Lung (tissue), 17 donors: ENCODE measurements at places on chromosomes 7 and 10. TPM values are rescaled to one million over a fixed set of nuclear protein-coding genes. Genes with fewer than 3 reads are reported as not detected.

DNA sequence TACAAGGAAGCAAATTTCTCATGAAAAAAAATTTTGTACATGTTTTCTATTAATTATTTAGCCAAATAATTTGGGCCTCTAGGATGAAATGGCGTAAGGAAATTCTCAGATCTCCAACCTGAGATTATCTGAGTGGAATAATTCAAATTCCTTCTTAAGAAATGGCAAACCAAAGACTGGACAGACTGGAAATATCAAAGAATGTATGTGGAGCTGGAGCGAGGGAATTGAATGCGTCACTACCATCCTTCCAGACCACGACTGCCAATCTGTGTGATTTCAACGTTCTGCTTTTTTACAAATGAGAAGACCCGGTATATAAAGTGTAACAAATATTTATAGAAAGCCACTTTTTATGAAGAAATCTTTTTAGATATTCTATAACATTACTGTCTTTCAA is 12.4 kb upstream of the BLNK start:
- peak; percentile 26 for DNase-seq

DNA sequence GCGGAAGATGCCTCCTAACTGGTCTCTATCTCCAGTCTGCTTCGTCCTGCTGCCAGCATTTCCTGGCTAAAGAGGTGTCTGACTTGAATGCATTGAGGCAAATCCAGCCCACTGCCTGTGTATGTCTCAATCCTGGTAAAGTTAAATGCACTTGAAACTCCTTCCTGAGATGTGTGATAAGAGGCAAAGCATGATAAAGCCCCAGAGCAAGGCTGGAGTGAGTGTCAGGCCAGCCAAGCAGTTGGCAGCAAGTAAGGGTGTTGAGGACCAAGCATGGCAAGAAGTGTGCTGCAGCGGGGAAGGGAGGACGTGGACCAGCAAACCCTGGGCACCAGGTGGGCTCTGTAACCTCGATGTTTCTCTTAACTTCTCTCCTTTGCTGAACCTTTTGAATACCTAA is 29.1 kb downstream of the LRRC18 start:
- no peak for DNase-seq

DNA sequence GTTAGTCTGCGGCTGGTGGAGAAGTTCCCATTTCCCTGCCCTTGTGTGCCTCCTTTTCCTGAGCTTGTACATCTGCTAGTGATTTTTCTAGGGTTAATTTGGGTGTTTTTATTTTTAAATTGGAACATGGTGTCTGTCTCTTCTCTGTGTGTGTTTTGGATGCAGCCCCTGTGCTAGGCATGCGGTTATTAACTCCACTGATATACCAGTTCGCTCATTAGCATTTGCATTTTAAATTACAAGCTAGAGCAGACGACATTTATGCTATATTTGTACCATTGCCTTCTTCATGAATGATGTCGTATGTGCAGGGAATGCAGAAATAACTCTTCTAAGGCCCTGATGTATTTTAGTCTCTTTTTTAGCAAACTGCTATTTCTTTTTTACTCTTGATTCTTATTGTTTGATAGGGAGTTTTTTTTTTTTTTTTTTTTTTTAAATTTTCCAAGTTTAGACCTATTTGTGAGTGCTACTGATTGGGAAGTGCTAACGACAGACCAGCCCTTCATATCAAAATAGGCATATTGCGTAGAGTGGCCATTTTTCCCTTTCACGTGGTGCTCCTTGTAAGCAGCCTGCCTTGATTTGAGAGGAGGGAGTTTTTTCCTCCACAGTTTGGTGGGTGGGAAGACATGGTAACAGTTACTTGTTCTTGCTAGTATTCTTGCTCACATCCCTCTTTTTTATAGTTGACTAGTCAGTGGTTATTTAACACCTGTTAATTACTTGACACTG is 89.6 kb downstream of the LRRC4 start:
- DNase-seq = no peak

DNA sequence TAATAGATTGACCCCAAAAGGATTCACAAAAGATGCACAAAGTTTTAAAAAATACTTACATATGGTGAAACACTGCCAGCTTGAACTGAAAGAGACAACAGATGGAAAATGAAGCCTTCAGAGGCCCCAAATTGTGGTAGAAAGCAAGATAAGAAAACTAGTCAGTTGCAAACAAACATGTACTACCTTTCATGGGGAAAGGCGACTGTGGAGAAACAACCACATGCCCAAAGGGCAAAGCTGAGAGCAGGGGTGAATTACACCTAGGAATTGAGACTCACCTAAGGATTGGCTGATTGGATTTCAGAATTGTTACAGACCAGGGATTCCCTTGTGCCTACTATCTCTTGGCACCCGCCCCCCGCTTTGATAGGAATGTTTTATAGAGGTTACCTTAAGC is 13.1 kb downstream of the EPC1 start:
- no peak for DNase-seq

- no peak for DNase-seq
Measured at GRCh38 chr10:24762966-24763623, 39.4 kb upstream of the ARHGAP21 start.

- DNase-seq = peak; percentile 87
Measured at GRCh38 chr7:30164567-30164966, 29.8 kb downstream of the MTURN start.

DNA sequence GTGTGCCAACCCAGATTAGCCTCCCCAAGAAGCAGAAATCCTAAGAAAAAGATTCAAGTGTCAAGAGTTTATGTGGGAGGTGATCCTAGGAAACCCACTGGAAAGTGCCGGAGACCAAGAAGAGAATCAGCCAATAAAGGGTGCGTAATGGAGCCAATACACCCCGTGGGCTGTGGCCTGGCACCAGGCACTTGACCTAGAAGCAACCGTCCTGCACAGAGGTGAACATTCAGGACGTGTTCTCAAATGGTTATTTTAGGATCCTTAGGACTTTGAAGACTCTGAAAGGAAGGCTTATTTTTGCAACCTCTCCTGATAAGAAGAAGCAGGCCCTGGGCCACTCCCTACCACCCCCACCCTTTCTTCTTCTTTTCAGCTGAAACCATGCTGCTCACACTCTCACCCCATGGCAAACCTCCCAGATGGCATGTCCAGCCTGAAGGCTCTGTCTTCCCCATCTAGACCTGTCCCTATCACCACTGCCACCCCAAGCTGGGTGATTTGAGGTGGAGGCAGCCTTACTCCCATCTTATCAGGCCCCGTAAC is 46.6 kb downstream of the VSTM4 start:
- DNase-seq = no peak

DNA sequence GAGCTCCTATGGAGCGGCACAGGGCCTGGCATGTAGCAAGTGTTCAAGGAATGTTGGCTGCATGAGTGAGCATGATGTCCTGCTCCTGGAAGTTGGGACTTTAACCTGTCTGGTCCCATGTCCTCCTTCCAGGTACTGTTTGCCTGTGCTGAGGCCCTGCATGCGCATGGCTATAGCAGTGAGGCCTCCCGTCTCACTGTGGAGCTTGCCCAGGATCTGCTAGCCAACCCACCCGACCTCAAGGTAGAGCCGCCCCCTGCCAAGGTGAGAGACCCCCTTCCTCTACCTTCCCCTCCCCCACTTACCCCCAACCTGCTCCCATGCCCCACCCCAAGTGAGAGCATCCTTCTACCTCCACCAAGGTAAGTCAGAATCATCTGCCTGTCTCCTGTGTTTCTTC is 8.1 kb downstream of the ZSWIM8 start:
- no peak for DNase-seq

DNA sequence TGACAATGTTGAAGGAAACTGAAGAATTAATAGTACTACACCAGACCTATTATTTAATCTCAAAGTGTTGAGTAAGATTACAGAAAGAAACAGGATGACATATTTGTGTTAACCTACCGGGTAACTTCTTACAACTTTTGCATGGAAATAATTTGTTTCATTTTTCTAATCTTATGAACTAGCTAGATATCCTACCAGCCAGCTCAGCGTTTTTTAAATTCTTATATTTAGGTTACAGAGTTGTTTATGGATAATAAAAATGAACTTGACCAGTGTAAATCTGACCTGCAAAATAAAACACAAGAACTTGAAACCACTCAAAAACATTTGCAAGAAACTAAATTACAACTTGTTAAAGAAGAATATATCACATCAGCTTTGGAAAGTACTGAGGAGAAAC is 37.0 kb downstream of the KIF11 start:
- no peak for DNase-seq

GRCh38 chr10:114370199-114370598 is 34.1 kb downstream of the AFAP1L2 start:
- DNase-seq = peak; percentile 28

GRCh38 chr7:26470691-26471090 is 179.0 kb downstream of the SNX10 start:
- DNase-seq = no peak

The DENND2A gene
- polyA plus RNA-seq = 4.1 TPM

The SOSTDC1 gene
- polyA plus RNA-seq = 5.5 TPM

The RNLS gene
- 5.8 TPM for polyA plus RNA-seq

The KNDC1 gene
- polyA plus RNA-seq = 3.2 TPM

The UFSP1 gene
- 5.2 TPM for polyA plus RNA-seq

The CCDC172 gene
- not detected for polyA plus RNA-seq

The HERPUD2 gene
- 10.4 TPM for polyA plus RNA-seq

The CALY gene
- not detected for polyA plus RNA-seq
